Natural killer cell treated with Interleukin-12 subunit alpha and Interleukin-12 subunit beta and Interleukin-15 and Interleukin-18, amount 100 ng/mL, for 72 hours (primary cell): ENCODE measurements at places on chromosomes 3 and 15. TPM values are rescaled to one million over a fixed set of nuclear protein-coding genes. Genes with fewer than 3 reads are reported as not detected.

DNA sequence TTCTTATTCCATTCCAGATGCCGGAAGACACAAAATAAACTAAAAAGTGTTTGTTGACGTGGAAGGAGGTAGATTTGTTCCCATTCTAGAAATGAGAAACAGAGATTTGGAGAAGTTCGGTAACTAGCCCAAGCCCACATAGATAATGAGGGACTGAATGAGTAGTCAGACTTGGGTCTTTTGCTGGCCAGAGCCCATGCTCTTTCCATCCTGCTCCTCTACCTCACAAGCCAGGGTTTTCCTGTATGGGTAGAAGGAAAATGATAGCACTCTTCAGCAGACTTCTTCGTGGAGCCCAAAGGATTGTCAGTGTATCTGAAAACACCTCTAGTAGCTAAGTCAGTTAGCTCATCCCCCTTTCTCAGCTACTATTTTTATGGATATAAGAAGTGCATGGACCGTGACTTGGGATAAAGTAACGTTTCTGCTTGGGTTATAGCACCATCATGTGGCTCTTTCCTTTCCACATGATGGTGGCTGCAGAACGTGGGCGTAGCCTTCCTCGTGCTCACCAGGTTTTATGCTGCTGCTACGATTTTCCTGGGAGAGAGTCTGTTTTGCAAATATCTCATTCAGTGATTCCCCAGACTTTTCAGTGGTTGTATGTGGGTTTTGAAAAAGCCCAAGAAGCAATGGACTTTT is 84.6 kb downstream of the DGKG start:
- no peak for DNase-seq

DNA sequence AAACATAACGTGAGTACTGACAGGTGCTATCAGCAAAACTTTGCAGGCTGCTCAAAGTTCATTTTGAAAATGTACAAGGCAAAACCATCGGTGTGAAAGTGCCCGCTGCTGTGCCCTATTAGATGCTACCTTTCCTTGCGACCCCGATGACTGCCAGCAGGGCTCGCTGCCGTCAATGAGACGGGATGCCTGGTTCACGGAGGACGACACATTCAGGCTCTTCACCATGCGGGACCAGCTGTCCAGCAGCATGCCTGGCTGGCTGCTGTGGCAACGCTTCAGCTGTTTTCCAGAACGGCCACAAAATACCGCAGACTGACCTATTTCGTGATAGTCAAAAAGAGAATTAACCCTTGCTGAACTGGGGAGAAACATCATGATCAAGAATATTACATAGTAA is 92.7 kb upstream of the OCA2 start:
- no peak for DNase-seq

GRCh38 chr3:137294139-137294538 is 336.4 kb downstream of the IL20RB start:
- no peak for DNase-seq

- no peak for DNase-seq
These were observed 144.8 kb downstream of the NSMCE3 start for GRCh38 chr15:29124581-29125381.

GRCh38 chr15:58139276-58139988 is 1.3 kb downstream of the AQP9 start:
- no peak for DNase-seq

GRCh38 chr3:65729973-65730372 is 308.7 kb downstream of the MAGI1 start:
- DNase-seq, result no peak

GRCh38 chr3:11465744-11466616 is 177.7 kb downstream of the VGLL4 start:
- DNase-seq, result no peak

- no peak for DNase-seq
These were observed 1.3 kb downstream of the MINAR1 start for GRCh38 chr15:79433276-79433990.

GRCh38 chr3:13452490-13453335 is 27.4 kb upstream of the HDAC11 start:
- no peak for DNase-seq

DNA sequence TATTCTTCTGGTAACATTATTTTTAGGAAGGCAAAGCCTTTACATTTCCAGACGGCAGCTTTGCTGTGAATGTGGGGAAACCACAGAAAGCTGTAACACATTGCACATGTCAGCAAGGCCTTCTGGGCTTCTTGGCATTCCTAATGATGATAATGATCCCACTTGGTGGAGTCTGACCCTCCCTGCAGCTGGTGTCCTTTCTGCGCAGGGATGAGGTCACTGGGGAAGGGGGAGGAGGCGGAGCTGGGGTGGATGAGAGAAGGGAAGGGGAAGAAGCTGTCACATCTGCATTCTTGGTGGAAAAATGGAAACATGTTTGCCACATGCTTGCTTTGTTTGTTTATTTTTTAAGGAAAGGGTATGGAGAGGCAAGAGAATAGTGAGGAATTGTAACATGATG is 68.6 kb downstream of the FILIP1L start:
- no peak for DNase-seq

GRCh38 chr3:24405057-24405456 is 89.6 kb downstream of the THRB start:
- no peak for DNase-seq

GRCh38 chr3:18389108-18389733 is 35.9 kb downstream of the SATB1 start:
- DNase-seq, result no peak

DNA sequence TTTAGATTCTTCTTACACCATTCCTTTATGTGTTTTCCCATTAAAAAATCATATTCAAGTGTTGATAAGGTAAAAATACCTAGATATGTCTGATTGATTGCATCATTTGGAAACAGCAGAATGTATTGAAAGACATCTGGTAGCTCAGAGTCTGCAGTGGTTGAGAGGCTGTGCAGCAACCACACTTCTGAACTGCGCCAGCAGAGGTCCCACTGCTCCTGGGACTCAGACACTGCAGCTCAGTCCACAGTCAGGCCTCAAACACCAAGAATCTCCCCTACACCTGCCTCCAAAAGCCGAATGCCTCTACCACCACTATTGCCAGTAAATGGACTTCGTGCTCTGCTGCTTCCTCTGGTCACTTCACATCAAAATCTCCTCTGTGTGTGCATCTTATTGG is 176.9 kb upstream of the LMCD1 start:
- peak; percentile 79 for DNase-seq

- no peak for DNase-seq
These were observed 10.0 kb downstream of the BMF start for GRCh38 chr15:40098489-40099261.

DNA sequence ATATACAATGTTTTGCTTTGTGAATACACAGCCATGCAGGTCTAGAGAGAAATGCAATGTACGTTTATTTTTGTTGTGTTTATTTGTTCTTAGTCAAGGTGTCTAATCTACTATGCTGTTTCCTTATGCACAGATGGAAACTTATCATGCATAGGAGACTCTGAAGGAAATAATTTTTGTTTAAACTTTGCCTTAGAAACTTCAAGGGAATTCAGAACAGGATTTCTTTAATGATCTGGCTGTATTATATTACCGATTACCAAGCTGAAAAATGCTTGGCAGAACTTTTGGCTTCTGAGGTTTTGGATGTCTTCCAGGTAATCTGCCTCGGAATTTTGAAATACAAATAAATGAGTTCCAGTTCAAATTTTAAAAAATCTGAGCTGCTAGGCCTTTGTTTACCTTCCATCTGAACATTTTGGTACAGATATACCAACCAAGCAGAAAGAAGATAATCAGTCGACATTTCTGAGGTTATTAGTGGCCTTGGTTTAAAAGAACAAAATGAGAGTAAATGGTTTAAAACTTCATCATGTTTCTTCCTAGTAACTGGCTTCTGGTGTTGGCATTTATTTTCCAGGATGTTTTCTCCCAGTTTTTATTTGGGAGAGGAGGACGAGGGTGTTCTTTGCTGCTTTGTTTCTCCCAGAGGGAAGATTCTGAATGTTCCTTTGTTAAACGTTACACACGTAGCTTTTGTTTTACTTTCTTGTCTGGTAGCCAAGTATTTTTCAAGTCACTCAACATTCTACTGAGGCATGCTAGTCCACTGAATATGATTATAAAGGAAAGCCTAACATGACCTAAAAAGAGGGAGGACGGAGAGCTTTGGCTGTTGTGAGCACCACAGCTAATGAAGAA is 421.8 kb upstream of the TBL1XR1 start:
- no peak for DNase-seq

- DNase-seq, result no peak
These were observed 8.0 kb downstream of the PXK start for GRCh38 chr3:58340594-58341244.

DNA sequence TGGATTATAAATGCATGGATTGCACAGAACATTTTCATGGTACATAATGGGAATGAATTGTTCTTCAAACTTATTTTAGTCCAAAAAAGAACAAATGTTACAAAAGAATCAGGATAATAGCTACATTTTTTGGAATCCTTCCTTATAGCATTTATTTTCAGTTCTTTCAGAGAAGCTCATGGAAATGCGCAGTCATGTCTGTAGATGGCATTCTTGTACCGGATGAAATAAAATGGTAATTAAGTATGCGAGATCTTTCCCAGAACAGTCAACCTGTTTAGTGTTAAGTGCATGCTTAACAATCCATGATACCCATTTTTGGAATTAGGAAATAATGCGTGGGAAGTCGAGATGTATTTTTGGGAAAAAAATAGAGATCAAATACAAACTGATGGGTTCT is 38.2 kb upstream of the GOLGA8B start:
- no peak for DNase-seq

- no peak for DNase-seq
These were observed 32.9 kb downstream of the NXPE3 start for GRCh38 chr3:101811875-101812274.

The SPATA12 gene
- not detected for total RNA-seq

The SMCO1 gene
- total RNA-seq, result not detected

The EPHB3 gene
- total RNA-seq, result not detected

The CA12 gene
- not detected for total RNA-seq

The HTR3E gene
- not detected for total RNA-seq

The OR5H6 gene
- total RNA-seq, result not detected

The PDCD7 gene
- total RNA-seq, result 41.2 TPM

The ZIC4 gene
- not detected for total RNA-seq

The TRH gene
- total RNA-seq, result not detected
